Neural crest cell (in vitro differentiated cells): ENCODE measurements at places on chromosomes 5 and 9. TPM values are rescaled to one million over a fixed set of nuclear protein-coding genes. Genes with fewer than 3 reads are reported as not detected.

SMIM33 gene
- not detected in 2 replicates for total RNA-seq

CCDC192 gene
- total RNA-seq = 0.71 and 1.3 TPM in 2 replicates

DNA sequence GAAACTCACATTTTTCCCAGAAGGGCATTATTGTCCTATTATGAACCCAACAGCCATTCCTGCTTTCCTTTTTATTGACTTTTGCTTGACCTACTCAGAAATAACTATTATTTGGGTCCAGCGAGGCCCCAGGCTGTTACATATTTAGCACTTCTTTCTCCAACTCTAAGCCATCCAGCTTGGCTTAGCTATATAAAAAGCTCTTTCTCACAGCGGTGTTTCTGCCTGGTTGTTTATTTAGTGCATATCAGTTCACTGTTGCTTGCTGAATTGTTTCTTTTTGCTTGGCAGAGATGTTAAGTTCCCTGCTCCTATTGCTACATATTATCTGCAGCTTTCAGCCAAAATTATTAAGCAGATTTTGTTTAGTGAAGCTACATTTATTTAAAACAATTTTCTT lies 1156.8 kb upstream of the SEMA6A start:
- no peak for DNase-seq

- no peak for DNase-seq
Measured at GRCh38 chr9:101387871-101388506, 3.2 kb upstream of the BAAT start.
